ENCODE measurements at places on chromosomes 7 and 10. TPM values are rescaled to one million over a fixed set of nuclear protein-coding genes. Genes with fewer than 3 reads are reported as not detected.

The OR2A12 gene
- not detected for total RNA-seq

The SCIN gene
- 6.5 TPM for total RNA-seq

The KIAA1217 gene
- total RNA-seq: 34.8 TPM

The POLR1F gene
- total RNA-seq: 17.2 TPM

The NMT2 gene
- 18.6 TPM for total RNA-seq

The CAV2 gene
- total RNA-seq: 47.3 TPM

The GHRHR gene
- not detected for total RNA-seq

The NXPH1 gene
- not detected for total RNA-seq

The NPY4R2 gene
- total RNA-seq: not detected

The IQCE gene
- 12.7 TPM for total RNA-seq

The KCNIP2 gene
- 3.0 TPM for total RNA-seq

The ANKRD2 gene
- total RNA-seq: 5.5 TPM

The EN2 gene
- total RNA-seq: not detected

The IL2RA gene
- total RNA-seq: not detected

The STAG3 gene
- total RNA-seq: 1.4 TPM

The ITIH5 gene
- 4.4 TPM for total RNA-seq

The POM121L12 gene
- total RNA-seq: not detected

The PLXDC2 gene
- 78.0 TPM for total RNA-seq

The TRIM73 gene
- 3.6 TPM for total RNA-seq

The C10orf143 gene
- total RNA-seq: 3.9 TPM

The CLRN3 gene
- not detected for total RNA-seq

The UCN3 gene
- not detected for total RNA-seq

The HOXA6 gene
- 13.3 TPM for total RNA-seq
